ENCODE measurements at places on chromosomes 4 and X.

DNA sequence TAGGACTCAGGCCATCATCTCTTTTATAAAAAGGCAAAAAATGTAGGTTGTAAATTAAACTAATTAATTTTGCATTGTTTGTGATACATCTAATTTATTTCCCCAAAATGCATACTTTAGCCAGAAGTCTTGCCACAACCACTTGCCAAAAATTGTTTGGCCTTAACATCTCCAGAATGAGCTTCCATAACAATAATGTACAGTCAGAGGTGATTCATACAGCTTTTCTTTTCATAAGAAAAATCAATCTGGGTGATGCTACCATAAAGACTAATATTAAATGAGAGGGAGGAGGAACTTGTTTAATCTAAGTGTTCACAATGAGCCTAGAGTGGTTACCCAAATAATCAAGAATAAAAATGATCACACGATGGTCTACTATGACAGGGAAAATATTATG lies 59.3 kb downstream of the AMMECR1 start:
- no peak for DNase-seq

DNA sequence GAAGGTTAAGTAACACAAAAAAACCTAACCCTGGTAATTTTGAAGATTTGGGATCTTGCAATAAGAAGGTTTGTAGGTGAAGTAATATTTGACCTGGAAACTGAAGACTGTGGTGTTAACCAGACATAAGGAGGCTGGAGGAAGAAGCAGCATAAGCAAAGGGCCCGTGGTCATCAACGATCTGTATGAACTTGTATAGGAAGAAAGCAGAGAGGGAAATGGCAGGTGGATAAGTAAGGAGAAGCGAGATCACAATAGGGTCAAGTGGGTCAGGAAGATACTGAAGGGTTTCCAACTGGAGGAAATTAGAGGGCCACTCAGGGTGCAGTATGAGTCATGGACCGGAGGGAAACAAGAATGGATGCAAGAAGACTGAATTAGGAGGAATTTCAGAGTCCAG lies 103.8 kb upstream of the SORBS2 start:
- no peak for DNase-seq

- DNase-seq, result no peak
Measured at GRCh38 chrX:10240918-10241317, 84.1 kb downstream of the CLCN4 start.

GRCh38 chrX:105451401-105451800 lies 230.9 kb upstream of the TEX13A start:
- DNase-seq, result no peak

DNA sequence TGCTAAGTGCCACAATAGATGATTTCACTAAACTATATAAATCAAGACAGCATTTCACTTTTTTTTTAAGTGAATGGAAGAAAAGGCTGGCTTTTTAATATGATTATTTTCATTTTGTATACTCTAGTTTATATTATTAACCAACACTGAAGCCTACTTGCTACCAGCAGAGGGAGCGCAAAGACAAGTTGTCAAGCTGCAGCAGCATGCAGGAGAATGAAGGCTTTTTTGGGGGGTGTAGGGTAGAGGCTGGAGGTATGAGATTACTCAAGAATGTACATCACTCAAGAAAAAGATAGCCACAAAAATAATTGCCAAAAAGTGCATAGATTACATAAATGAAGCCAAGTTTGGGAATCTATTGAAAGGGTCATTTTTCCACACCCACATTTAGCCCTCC lies 519.5 kb downstream of the FGF13 start:
- no peak for DNase-seq

DNA sequence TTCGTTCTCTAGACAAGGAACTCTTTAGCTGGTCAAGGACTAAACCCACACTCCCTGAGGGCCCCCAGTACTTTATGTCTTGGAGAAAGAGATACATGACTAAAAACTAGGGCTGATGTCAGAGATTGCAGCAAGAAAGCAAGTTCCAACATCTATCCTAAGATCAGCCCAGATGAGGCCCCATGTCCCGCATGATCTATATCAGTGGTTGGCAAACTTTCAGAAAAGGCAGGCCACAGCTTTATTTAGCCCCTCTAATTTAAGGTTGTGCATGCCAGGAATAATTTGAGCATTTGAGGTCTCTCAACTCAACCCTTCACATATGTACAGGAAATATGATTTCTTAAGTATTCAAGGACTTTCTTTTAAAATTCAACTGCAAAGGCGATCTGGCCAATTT lies 44.1 kb upstream of the FRMD7 start:
- no peak for DNase-seq

- DNase-seq, result no peak
Measured at GRCh38 chr4:65999518-65999871, 329.2 kb upstream of the EPHA5 start.

Measured in stimulated activated CD4-positive, alpha-beta T cell treated with anti-CD3 and anti-CD28 coated beads, Interleukin-1b, Interleukin-23, amount 100 ng/mL, for 48 hours (primary cell).